ENCODE measurements at places on chromosomes 6 and 20.

GRCh38 chr6:101226677-101227135 lies 166.8 kb upstream of the GRIK2 start:
- peak; percentile 2 for DNase-seq

- no peak for DNase-seq
Observed at GRCh38 chr6:87494761-87495422, 22.1 kb downstream of the SLC35A1 start.

DNA sequence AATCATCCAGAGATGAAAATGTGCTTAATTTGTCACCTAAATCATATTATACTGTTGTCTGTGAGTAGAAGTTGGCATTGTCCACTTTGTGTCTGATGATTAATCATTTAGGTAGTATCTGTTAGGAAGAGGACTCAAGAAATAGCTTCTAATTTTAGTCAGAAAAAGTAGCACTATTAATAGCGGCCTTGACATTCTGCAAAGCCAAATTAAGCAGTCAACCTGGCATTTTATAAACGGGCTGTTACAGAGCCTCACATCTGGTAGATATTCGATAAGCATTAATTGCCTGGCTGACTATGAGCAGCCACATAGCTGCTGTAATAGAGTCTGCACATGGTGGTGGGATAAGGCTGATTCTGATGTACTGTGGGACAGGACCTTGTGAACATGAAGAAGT lies 99.5 kb downstream of the KLHL32 start:
- DNase-seq, result no peak

DNA sequence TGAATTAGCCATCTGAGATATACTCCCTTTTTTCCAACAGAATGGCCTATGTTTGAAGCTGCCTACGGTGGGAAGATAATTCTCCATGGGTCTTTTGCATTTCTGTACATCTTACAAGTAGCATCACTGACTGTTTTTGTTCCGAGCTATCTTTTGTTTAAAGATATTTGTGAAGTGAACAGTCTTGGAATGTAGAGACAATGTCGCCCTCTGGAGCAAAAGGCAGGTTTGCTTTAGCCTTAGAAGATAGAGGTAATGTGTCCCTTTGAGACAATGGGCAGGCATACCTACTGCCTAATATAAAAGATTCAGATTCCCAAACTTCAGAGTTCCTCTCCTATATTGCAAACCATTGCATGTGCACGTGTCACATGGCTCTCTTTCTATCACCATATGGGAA lies 347.8 kb upstream of the CNR1 start:
- no peak for DNase-seq

DNA sequence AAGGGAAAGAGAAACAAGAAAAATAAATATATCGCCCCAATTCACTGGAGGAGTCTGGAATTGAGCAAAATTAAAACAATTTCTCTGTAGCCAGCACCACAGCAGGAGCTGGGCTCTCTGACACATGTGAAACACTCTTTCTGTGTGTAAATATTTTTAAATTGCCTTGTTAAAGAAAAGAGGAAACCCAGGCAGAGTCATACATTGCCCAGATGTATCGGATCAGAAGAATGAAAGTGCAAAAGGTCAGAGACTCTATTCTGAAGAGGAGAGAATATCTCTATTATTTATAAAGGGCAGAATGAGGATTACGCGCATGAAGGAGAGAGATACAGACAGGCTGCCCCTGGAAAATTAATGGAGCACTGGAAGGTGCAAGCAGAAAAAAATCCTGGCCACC lies 127.0 kb upstream of the MAN1A1 start:
- no peak for DNase-seq

- DNase-seq, result no peak
Observed at GRCh38 chr20:1946762-1947534, 46.9 kb downstream of the PDYN start.

DNA sequence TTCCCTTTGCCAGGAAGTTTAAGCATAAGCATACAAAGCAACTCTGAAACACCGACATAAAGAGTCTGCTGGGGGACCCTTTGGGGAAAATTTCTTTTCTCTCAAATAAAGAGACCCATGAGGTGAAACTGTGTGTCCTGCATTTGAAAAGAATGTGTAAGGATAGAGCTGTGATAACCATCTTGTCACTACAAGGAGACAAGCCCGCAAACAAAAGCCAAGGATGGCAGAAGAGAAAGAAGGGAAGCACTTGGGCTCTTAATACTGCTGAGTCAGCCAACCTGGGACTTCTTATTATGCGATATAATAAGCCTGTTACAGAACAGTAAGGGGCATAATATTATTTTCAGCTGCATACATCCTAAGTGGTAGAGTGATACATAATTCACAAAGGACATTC lies 52.5 kb downstream of the NUDT3 start:
- DNase-seq, result no peak

- no peak for DNase-seq
Observed at GRCh38 chr6:16505711-16506357, 255.4 kb downstream of the ATXN1 start.

DNA sequence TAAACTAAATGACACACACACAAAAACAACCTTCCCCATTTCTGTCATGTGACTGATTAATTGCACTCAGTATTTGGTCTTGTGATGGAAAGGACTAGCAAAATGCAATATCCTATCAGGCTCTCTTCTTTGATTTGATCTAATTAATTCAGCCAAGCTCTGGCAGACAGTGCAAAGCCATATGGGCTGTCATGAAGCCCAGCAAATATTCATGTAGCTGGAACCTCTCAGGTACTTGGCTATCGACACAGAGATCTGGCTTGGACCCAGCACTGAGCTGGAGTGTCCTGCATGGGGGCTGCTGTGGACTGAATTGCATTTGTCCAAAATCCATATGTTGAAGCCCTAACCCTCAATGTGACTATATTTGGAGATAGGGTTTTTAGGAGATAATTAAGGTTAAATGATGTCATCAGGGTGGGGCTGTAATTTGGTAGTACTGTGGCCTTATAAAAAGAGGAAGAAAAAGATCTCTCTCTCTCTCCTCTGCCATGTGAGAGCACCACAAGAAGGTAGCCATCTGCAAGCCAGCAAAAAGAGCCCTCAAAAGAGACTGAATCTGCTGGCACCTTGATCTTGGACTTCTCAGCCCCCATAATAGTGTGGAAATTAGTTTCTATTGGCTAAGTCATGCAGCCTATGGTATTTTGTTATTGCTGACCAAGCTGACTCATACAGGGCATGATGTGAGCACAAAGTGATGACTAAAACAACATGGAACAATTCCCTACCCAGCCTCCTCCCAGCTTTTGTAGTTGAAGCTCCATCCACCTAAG lies 77.1 kb downstream of the STMND1 start:
- DNase-seq, result no peak

DNA sequence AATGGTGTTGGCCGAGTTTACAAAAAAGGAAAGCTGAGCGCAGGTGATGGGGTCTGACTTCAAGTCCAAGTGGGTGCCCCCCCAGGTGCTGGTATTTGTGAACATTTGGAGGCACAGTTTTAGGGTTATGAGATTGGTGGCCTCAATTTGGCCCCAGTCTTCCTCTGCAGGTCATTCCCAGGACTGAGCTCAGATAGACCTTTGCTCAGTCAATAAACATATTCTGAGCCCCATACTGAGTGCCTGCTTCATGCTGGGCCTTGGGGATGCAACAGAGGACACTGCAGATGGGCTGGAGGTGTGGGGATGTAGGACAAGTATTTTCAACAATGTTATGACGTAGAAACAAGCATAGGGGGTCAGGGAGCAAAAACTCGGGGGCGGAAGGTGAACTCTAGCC lies 33.5 kb downstream of the TGM3 start:
- DNase-seq, result no peak

DNA sequence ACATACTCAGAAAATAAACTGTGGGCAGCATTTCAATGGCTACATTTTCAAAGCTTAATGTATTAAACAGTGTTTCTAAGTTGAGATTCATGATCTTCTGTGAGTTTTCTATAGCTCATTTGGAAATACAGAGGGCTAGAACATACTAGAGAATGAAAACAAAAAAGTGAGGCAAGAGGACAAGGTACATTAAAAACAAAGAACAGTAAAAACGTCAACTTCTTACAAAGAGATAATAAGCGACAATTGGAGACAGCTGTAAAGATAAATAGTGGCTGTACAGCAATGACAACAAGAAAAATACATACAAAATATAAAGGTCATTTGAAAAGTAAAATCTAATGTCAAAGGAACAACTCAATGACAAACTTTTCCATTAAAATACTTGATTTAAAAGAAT lies 94.3 kb downstream of the REV3L start:
- no peak for DNase-seq

DNA sequence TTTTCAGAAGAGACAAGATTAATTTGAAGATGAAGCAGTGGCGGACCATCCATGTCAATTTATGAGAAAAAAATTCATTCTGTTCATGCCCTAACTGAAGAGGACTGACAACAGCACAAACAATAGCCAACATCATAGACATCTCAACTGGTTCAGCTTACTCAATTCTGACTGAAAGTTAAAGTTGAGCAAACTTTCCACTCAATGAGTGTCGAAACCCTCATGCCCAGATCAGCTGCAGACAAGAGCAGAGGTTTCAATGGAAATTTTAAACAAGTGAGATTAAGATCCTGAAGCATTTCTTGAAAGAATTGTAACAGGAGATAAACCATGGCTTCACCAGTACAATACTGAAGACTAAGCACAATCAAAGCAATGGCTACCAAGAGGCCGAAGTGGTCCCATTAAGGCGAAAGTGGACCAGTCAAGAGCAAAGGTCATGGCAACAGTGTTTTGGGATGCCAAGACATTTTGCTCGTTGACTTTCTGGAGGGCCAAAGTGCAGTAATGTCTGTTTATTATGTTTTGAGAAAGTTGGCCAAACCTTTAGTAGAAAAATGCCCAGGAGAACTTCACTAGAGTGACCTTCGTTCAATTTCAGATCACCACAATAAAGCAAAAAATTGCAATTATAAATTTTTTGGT lies 6.1 kb upstream of the SFT2D1 start:
- DNase-seq, result no peak

DNA sequence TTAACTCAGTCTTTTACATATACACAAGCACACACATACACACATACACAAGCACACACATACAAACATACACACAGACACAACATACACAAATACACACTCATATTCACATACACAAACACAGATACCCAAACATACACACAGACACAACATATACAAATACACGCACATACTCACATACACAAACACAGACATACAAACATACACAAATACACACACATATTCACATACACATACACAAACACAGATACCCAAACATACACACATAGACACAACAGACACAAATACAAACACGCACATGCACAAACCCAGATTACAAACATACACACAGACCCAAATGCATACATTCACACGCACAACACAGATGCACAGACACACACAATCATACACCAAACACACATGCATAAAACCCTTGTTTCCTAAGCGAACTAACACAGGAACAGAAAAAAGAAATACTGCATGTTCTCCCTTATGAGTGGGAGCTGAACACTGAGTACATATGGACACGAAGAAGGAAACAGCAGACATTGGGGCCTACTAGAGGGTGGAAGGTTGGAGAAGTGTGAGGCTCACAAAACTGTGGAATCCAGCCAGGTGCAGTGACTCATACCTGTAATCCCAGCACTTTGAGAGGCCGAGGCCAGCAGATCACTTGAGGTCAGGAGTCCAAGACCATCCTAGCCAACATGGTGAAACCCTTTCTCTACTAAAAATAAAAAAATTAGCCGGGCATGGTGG lies 34.2 kb downstream of the PIM1 start:
- peak; percentile 58 for DNase-seq

DNA sequence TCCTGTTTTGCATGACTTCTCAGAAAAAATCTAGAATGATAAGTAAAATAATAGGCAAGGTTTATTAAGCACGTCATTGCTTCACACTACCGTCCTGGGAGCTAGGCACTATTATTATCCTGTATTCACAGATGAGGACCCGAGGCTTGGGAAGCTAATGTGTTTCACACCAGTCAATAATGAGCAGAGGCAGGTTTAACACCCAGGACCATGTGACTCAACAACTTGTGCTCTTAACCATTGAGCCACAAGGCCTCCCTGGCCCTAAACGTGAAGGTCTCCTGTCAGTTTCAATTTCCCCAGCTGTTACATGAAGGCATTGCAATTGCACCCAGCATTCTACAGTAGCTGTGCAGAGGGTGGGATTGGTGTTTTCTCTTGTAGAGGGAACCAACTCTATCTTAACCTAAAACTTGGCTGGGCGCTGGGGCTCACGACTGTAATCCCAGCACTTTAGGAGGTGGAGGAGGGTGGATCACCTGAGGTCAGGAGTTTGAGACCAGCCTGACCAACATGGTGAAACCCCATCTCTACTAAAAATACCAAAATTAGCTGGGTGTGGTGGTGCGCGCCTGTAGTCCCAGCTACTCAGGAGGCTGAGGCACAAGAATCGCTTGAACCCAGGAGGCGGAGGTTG lies 191.2 kb downstream of the BCAS1 start:
- DNase-seq, result no peak

All from hematopoietic multipotent progenitor cell treated with erythropoietin and hydrocortisone succinate and interleukin-3 and kit ligand, for 8 days (in vitro differentiated cells).